Mesothelial cell of epicardium (in vitro differentiated cells): ENCODE measurements at places on chromosomes 16 and 17. TPM values are rescaled to one million over a fixed set of nuclear protein-coding genes. Genes with fewer than 3 reads are reported as not detected.

DNA sequence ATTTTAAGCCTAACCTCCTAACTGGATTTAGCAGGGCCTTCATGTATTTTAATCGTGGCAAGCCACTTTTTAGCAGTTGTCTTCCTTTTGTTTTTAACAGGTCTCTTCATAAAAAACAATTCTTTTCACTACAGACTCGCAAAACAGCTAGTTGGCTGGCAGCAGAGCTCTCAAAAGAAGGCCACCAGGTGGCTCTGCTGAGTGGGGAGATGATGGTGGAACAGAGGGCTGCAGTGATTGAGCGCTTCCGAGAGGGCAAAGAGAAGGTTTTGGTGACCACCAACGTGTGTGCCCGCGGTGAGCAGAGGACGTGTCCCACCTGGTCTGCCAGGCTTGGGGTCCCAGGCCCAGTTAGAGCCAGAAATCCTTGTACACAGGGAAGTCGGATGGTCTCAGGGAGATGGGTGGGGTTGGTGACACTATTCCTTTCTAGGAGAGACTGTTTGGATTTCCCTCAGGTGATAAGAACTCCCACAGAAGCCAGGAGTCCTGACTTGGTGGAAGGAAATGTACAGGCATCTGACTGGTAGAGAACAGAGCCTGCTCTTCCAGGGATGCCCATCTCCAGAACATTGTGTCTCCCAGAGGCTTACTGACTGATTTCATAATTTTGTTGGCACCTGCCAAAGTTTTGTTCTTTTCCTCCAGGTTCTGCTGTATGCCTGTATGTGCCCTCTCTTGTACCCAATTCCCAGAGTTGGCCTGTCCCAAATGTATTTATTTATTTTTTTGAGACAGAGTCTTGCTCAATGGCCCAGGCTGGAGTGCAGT lies 14.9 kb upstream of the DDX19A start:
- DNase-seq: peak; percentile 39

DNA sequence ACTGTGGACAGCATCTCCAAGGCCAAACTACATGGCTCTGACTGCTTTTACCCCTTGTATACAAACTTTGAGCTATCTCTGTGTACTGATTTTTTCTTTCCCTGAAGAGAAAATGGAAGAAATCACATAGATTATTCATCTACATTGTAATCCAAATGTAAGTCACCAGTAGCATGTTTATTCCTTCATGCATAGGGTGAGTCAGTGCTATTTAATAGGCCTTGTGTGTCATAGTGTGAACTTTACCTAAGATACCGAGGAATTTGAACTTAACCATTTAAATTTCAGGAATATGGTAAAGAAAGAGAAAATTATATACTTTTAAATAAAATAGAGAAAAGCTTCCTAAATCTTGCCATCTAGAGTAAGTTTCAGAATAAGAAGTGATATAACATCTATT lies 16.5 kb downstream of the PHKB start:
- DNase-seq: no peak

DNA sequence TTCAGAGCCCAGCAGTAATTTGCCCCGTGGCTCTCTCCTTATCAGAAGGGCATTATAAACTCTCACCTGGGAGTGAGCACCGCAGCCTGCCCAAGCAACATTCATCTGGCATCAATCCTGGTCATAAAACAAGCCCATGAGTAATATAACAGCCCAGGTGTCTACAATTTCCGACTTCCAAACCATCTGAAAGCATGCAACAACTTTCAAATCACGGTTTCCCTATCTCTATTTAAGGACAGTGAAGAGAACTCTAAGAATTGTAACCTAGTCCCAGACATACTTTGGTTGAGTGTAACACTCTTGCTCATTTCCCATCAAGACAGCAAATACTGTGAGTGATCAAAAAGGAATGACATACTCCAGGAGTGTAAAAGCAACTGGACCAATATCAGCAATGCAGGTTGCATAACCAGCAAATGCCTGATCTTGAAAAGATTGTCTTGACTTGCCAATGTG lies 487.4 kb upstream of the SOX9 start:
- DNase-seq: no peak

The UNC13D gene
- total RNA-seq: 6.0 to 7.7 TPM (median 6.8 TPM) in 3 replicates
